ENCODE measurements at places on chromosomes 5 and 9.

DNA sequence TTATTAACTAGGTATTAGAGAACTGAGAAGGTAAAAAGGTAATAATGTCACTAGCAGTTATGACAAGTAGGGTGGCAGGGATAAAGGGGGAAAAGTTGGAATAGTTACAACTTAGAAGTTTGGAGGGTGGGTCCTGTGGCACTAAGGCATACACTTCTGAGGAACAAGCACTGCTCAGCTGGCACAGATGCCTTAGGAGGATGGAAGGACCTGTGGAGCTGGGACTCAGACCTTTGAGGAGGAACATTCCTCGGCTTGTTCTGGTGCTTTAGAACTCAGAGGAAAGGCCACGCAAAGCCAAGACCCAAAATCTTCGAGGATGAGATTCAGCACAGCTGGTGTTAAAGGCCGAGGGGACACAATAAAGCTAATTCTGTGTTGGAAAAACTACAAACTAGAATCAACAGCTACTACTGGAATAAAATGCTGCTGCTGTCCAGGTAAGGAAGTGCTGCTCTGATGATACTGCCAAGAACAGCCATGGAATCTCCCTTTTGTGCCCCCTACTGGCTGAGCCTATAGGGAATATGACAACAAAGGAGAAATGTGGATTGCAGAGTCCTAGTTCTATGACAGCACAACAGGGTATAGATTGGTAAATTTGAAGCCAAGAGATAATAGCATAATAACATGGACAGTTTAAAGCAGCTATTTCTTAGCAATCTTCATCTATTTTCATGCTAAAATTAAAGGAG is 126.7 kb downstream of the SLC25A46 start:
- DNase-seq = no peak

- DNase-seq = no peak
Observed at GRCh38 chr5:119945691-119946090, 316.3 kb downstream of the FAM170A start.

DNA sequence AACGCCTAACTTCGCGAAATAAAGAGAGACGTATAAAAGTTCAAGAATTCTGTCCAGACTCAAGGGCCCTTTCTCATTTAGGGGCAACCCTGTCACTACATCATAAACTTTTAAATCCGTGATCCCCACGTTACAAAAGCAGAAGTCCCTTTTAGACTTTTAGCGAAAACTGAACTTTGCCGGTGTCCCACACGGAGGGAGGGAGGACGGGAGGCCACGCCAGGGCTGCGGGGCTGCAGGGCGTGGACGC is 515 bp upstream of the F2R start:
- no peak for DNase-seq

DNA sequence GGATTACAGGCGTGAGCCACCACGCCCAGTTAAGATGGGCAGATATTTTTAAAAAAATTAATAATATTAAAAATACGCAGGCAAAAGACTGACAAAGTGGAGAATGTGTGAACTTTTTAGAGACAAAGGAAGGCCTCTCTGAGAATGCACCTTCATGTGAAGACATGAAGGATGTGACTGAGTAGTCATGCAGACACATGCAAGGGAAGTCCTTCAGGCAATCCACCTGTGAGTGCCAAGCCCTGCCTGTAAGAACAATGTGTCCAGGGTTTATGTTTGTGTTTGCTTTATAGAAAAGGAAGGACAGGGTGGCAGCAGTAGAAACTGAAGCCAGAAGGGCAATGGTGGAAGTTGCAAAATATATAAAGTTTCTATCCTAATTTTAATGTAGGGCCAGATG is 169.2 kb downstream of the EDIL3 start:
- no peak for DNase-seq

DNA sequence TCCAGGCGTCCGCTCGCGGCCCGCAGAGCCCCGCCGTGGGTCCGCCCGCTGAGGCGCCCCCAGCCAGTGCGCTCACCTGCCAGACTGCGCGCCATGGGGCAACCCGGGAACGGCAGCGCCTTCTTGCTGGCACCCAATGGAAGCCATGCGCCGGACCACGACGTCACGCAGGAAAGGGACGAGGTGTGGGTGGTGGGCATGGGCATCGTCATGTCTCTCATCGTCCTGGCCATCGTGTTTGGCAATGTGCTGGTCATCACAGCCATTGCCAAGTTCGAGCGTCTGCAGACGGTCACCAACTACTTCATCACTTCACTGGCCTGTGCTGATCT is 294 bp downstream of the ADRB2 start:
- DNase-seq = no peak

- DNase-seq = no peak
Observed at GRCh38 chr5:160310552-160311295, 1.6 kb downstream of the CCNJL start.

DNA sequence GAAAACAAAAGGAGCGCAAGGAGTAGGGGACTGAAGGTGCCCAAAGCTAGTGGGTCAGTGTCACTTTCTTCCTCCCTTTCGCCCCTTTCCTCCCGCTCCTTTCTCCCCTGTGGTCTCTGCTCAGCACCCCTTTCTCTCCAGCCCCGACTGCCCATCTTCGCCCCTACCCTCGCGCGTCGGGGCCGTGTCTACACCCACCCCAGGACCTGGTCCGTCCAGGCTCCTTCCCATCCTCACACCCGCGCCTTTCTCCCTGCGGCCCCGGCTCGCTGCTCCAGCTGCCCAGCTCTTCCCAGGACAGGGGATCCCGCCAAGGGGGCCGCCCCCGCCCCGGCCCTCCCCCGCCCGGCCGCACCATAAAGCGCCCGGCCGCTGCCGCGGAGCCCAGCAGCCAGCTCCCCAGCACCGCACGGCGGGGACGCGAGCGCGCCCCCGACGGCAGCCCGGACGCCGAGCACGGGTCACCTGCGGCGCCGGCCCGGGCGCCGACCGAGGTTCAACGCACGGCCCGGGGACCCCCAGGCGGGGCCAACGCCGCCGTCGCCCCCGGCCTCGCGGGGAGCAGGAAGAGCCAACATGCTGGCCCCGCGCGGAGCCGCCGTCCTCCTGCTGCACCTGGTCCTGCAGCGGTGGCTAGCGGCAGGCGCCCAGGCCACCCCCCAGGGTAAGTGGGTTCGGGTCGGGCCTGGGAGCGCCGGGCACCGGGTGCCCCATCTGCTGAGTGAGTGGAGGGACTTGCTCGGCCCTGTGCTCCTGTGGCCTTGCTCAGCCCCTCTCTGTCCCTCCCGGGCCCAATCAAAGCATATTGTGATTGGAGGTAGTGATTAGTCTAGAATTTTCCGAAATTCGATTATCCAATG is at the start of gene THBS4:
THBS4 (plus strand) TSS at position 387 of the 860 bp plus-strand sequence; CDS start at position 577, 190 bp downstream.
- DNase-seq = no peak

DNA sequence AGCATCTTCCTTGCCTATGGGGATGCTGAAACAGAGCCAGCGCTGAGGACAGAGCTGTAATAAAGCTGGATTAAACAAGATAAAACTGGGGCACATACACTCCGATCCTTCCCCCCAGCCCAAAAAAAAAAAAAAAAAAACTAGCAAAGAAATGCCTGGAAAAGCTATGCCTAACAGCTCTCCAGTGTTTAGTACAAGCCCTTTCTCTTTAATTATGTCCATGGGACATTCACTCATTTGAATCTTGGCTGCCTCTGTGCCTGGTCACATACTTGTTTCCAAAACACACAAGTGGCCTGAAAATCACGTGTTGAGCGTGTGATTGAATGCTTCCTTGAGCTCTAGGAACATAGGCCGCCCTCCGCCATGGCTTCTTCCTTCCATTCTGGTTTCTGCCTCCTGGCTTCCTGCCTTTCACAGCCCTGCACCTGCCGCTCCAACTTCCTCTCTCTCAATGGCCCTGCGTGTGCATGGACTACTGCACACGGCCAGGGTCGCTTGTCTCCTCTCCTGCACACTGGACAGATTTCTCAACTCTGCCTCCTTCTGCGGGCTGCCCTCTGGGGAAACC is 111.0 kb upstream of the RETREG1 start:
- no peak for DNase-seq

DNA sequence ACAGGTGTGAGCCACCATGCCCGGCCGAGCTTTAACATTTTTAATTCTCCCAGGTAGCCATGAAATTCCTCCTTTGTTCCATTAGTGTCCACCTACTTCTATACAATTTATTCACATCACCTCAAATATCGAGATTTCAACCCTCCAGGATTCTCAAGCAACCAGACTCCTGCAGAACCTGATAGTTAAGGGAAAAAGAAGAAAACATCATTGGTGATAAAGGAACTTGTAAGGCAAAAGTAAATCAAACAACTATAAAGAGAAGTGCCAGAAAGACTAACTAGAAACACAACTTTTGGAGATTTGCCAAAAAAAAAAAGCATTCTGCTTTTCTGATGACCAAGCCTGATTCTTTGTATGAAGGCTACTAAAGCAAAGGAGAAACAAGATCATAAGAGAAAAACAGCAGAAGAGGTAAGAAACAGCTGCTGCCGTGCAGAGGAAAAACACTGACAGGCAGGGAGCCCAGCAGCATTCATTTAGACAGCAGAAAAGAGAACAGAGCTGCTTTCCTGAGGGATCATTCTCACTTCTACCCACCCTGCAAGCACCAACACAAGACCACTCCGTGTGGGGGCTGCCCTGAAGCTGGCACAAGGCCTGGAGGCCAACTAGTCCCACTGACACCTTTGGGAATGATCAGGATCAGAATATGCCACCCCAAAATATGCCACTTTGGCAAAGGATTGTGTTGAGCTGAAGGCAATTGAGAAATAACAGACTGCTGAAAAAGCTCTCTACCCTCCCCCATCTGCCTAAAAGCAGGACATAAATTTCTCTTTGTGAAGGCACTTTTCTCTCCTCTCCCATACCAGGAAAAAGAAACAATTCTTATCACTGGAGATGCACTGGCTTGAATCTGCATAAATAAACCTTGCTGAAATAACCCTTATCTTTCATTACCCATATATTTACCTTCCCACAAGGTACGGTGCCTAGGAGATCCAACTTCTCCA is 75.1 kb downstream of the ALDH7A1 start:
- no peak for DNase-seq

All from cerebellar nuclear complex (tissue), 1 donor.